ENCODE measurements at places on chromosomes 11 and 22. TPM values are rescaled to one million over a fixed set of nuclear protein-coding genes. Genes with fewer than 3 reads are reported as not detected.

The TTC36 gene
- total RNA-seq, result 1.1 TPM

The FXYD6 gene
- 30.2 TPM for total RNA-seq

The TST gene
- 39.8 TPM for total RNA-seq

The ZNF214 gene
- 0.96 TPM for total RNA-seq

The GRAMD4 gene
- total RNA-seq, result 77.6 TPM

The KRTAP5-3 gene
- total RNA-seq, result not detected

The OR4A47 gene
- total RNA-seq, result not detected

The SAA4 gene
- total RNA-seq, result not detected

The HEPHL1 gene
- total RNA-seq, result not detected

The OSM gene
- not detected for total RNA-seq
